Stimulated activated CD4-positive, alpha-beta T cell treated with anti-CD3 and anti-CD28 coated beads, Interleukin-4, amount 100 ng/mL, for 48 hours (primary cell): ENCODE measurements at places on chromosomes 1 and 21.

- DNase-seq = no peak
Observed at GRCh38 chr1:2242814-2243725, 15.0 kb downstream of the SKI start.

- DNase-seq = no peak
Observed at GRCh38 chr1:38662126-38662525, 197.4 kb downstream of the RRAGC start.

DNA sequence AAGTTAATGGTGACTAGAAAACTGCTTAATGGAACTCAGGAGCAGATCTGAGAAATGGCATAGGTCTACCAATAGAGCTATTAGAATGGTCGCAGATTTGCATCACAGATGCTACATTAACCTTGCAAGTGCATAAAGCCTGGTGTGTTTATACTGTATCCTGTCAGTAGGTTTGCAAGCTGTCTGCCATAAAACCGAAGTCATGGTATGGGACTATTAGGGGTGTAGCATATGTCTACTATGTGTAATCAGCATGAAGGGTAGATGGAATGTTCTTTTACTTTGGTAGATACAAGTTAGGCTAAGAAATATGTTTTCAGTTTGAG is 574.2 kb upstream of the ADGRL2 start:
- no peak for DNase-seq

- DNase-seq = no peak
Observed at GRCh38 chr1:218463194-218464156, 118.3 kb downstream of the TGFB2 start.

DNA sequence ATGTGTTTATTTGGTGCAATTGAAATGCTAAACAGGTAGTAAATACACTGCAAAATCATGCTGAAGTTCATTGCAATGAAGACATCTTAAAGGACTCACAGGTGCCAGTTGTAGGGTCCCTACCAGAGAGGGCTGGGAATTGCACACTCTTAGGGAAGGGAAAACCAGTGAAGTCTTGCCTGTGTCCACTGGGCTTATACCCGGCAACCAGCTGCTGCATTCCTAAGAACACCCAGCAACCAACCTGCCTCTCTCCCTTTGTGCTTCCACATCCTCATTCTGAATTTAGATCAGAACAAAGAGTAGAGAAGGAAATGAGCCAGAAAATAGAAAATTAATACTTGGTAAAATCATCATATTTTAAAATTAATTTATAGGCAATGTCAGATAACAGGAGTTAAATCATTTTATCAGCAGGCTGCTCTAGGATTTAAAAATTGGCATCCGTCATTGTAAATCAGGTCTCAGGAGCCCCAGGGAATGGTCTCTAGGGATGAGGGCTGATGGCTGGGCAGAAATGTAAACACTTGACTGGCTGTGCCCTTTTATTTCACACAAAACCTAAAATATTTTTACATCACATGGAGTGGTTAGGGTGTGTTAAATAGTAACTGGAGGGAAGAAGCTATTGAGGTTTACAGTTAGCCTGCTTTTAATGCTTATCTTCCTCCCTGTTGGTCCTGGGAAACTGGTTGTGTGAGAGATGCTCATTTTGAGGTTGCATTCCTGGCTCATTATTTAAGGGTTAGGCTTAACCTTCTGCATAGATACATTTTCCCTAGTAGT is 31.3 kb downstream of the PTGFRN start:
- no peak for DNase-seq
